ENCODE measurements at places on chromosomes 7 and 10. TPM values are rescaled to one million over a fixed set of nuclear protein-coding genes. Genes with fewer than 3 reads are reported as not detected.
A peak's percentile ranks its signal among the peaks of the same experiment; 100 is the strongest.

KCNIP2 gene
- total RNA-seq = 9.0 TPM

DOCK4 gene
- 94.3 TPM for total RNA-seq

SLC18A2 gene
- total RNA-seq = 2.8 TPM

GNGT1 gene
- total RNA-seq = not detected

PAPOLB gene
- total RNA-seq = 0.26 TPM

ASB10 gene
- not detected for total RNA-seq

PTN gene
- total RNA-seq = 3.2 TPM

CACUL1 gene
- total RNA-seq = 48.7 TPM

SORCS1 gene
- 3.8 TPM for total RNA-seq

FAM13C gene
- total RNA-seq = 8.1 TPM

STX1A gene
- total RNA-seq = 10.2 TPM

TFPI2 gene
- 5.9 TPM for total RNA-seq

HECTD2 gene
- 23.4 TPM for total RNA-seq

PTPRN2 gene
- 3.3 TPM for total RNA-seq

DNA sequence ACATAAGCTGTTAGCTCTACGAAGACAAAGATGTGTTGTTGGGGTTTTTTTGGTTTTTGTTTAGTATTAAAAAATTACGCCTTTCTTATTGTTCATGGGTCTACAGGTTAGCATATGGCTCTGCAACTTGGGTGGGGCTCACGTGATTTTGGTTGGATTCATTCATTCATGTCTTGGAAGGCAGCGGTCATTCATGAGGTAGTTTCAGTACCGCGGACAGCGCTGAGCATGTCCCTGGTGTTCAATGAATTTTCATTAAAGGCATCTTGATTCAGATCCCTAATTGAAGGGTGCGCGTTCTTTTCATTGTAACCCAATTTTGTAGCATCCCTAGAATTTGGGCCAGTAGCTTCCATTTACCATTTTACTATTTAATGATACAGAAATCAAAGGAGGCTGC is 42.9 kb upstream of the TCERG1L start:
- DNase-seq = no peak

- no peak for DNase-seq
Observed at GRCh38 chr10:6530211-6530840, 49.8 kb downstream of the PRKCQ start.

DNA sequence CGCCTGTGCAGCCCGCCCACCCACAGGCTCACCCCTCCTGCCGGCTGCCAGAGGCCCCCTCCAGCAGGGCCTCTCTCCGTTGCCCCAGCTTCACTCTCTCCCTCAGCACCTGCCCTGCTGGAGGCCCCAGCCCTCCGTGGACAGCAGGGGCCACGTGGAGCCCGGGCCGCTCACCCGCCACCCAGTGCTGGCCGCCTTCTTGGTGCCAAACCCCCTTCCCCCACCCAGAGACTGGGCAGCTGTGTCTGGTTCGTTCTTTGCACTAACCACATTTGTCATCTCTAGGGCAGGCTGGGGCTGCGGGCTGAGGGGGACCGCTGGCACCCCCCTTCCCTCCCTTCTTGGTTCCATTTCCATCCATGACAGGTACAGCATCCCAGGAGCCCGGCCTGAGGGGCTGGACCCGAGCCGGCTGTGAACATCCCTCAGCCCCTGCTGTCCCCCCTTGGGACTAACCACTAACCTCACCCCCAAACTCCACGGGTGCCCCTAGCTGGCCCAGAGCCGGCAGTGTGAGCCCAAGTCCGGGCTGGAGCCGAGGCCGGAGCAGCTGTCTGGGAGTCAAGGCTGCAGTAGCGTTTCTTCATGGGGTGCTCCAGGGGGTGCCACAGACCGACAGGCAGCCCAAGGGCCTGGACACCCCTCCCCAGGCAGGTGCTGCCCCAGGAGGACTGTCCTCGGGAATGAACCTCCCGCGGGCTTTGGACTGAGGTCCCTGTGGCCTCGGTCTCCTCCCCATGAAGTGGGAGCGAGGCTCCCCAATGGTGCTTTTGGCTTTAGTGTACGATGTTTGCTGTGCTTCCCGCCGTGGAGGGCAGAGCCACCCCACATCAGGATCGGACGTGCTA is 25.5 kb upstream of the AMZ1 start:
- no peak for DNase-seq

GRCh38 chr7:43522406-43523156 is 60.3 kb upstream of the STK17A start:
- no peak for DNase-seq

GRCh38 chr7:46558482-46559193 is 637.6 kb upstream of the IGFBP3 start:
- DNase-seq = no peak

- no peak for DNase-seq
Observed at GRCh38 chr7:51066405-51066882, 250.2 kb downstream of the COBL start.

GRCh38 chr10:22612318-22612717 is 102.1 kb downstream of the PIP4K2A start:
- DNase-seq = no peak

GRCh38 chr7:134458806-134459698 is at the start of gene AKR1B1:
Gene AKR1B1 (minus strand): TSS chr7:134459100. CDS start chr7:134459062, 38 bp downstream.
- peak; percentile 98 for DNase-seq

GRCh38 chr10:79262131-79262530 is 85.1 kb upstream of the PPIF start:
- no peak for DNase-seq

- DNase-seq = no peak
Observed at GRCh38 chr7:148978091-148978490, 50.2 kb downstream of the PDIA4 start.

- peak; percentile 96 for DNase-seq
Observed at GRCh38 chr7:5423976-5424748, 528 bp upstream of the TNRC18 start.

GRCh38 chr7:151571471-151571870 is 51.8 kb upstream of the RHEB start:
- no peak for DNase-seq
